ENCODE measurements at places on chromosomes 11 and 22.

DNA sequence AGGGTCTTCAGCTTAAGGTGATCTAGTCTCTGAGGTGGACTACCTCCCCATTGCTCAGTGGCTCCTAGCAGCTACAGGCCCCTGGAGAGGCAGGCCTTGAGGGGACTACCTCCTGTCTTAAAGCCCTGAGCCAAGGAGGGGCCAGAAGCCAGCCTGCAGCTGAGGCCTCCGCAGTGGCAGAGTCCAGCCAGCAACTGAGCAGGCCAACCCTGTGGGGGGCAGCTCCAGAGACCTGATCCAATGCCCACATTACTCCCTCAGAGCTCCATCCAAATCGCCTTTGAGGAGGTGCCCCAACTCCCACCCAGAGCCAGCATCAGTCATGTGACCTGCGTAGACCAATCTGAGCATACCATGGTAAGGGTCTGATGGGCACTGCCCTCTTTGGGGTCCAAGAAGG lies 2.7 kb downstream of the C2CD2L start:
- no peak for DNase-seq

DNA sequence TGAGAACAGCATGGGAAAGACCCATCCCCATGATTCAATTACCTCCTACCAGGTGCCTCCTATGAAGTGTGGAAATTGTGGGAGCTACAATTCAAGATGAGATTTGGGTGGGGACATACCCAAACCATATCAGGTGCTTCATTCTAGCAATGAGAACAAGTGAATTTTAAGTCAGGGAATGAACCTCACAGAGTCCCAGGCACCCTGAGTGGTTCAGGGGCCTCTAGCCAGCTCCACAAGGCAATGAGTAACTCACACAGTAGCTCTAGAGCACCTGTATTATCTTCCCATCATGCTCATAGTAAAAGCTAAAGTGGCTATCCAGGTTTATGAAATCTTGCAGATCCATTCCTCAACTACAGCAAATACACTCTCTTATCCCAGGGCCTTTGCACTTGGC lies 13.1 kb upstream of the ACCSL start:
- no peak for DNase-seq

GRCh38 chr11:109752212-109752825 lies 330.3 kb downstream of the C11orf87 start:
- no peak for DNase-seq

GRCh38 chr11:69080257-69080995 lies 31.7 kb downstream of the TPCN2 start:
- DNase-seq: no peak

GRCh38 chr11:91265946-91266345 lies 958.7 kb upstream of the FAT3 start:
- DNase-seq: no peak

- DNase-seq: no peak
Measured at GRCh38 chr11:112050721-112051120, 23.1 kb downstream of the PIH1D2 start.

- DNase-seq: no peak
Measured at GRCh38 chr11:33027233-33027632, 11.6 kb downstream of the DEPDC7 start.

Measured in NCI-H446 (cell line).